ENCODE measurements at places on chromosomes 12 and 14.

- DNase-seq: no peak
Measured at GRCh38 chr14:28661171-28661772, 105.3 kb upstream of the FOXG1 start.

DNA sequence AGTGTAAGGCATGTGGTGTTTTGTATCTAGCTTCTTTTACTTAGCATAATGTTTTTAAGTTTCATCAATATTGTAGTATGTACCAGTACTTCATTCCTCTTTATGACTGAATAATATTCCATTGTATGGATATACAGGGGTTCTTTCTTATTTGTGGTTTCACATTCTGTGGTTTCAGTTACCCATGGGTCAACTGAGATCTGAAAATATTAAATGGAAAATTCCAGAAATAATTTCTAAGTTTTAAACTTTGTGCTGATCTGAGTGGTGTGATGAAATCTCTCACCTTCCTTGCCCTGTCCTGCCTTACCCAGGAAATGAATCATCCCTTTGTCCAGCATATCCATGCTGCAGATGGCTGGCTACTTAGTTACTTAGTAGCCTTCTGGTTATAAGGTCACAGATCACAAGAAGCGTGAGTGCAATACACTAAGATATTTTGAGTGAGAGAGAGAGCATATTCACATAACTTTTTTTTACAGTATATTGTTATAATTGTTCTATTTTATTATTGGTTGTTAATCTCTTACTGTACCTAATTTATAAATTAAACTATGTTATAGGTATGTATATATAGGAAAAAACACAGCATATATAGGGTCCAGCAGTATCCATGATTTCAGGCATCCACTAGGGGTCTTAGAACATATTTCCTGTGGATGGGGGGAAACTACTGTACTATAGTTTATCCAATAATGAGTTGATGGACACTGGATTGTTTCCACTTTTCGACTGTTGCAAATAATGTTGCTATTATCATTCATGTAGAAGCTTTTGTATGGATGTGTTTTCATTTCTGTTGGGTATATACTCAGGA, 59.6 kb upstream of the LRTM2 start:
- no peak for DNase-seq

DNA sequence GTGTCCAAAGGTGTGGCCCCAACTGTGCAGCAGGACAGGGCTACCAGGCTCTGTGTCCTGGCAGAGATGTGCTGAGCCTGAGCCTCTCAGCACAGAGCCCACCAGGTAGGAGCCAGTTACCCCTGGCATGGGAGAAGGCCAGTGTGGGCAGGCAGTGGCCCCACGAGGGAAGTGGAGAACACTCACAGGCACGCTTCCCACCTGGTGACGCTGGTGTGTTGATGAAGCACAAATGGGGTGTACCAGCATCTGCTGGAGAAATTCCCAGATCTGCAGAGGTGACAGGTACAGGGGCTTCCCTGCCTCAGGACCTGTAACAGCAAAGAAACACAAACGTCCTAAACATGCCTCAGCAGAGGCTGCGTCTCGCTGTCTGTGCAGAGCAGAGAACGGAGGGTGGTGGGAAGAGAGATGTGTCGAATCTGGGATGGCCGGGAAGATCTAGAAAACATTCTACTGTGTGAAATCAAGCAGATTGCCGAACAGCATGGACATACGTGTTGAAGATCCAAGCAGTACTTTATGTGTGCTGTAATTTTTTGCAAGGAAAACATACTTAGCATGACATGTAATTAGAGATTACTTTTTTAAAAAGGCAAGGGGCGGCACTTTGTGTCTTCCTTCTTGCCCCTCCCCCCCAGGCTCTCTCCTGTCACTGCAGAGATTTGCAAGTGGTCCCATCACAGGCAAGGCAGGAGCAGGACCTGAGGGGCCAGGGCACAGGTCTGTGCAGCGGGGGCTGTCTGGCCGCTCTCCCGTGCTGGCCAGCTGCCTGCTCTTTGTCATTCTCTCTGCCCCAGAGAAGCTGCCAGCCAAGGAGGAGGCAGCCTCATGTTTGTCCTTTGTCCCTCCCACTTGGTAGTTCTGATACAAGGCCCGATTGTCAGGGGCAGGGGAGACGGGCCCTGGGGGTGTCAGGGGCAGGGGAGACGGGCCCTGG, 17.3 kb downstream of the HIP1R start:
- no peak for DNase-seq

- no peak for DNase-seq
Measured at GRCh38 chr14:24908592-24909236, 141.2 kb downstream of the STXBP6 start.

GRCh38 chr14:30518867-30519560, 39.9 kb upstream of the G2E3 start:
- no peak for DNase-seq

- no peak for DNase-seq
Measured at GRCh38 chr12:130715150-130715997, 725 bp downstream of the RIMBP2 start.

- no peak for DNase-seq
Measured at GRCh38 chr14:66920196-66920595, 269.0 kb upstream of the GARIN2 start.

GRCh38 chr12:20549108-20549719, 145.9 kb upstream of the SLCO1C1 start:
- no peak for DNase-seq

- DNase-seq: no peak
Measured at GRCh38 chr12:117792471-117792870, 176.3 kb downstream of the KSR2 start.

GRCh38 chr14:87829543-87829942, 163.4 kb downstream of the GALC start:
- DNase-seq: no peak

DNA sequence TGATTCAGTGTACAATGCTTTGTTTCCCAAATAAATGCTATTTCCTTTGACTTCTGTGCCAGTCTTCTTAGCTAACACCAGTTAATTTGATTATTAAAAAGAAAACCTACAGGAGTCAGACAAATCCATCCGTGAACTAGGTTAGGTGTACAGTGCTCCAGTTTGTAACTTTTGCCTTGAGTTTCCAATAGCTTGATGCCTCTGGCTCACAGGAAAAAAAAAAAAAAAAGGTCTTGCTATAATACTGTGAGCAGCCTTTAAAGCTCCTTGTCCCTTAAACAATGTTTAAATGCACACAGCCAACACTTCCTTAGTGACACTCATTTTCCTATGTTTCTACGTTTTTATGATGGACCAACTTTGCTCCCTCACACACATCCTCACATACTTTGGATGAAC, 71.8 kb upstream of the TMX1 start:
- DNase-seq: no peak

GRCh38 chr12:76542908-76543307, 16.7 kb downstream of the OSBPL8 start:
- no peak for DNase-seq

DNA sequence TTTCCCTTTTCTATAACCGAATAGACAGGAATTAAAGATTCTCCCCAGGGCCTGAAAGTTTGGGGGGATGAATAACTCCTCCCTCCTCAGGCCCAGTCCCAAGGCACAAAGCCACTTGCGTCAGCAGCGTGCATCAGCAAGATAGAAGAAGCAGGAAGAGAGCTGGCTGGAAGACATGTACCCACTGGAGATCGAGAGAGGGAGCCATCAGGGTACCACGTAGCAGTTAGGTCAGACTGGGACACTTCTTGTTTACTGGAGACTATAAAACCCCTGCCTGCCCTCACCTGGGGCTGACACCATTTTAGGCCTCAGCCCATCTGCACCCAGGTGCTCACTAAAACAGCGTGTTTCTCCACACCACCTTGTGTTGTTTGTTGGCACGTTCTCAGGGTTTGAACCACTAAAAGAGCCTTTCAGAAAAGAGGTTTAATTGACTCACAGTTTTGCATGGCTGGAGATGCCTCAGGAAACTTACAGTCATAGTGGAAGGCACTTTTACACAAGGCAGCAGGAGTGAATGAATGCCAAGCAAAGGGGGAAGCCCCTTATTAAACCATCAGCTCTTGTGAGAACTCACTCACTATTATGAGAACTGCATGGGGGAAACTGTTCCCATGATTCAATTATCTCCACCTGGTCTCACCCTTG, 93.2 kb downstream of the TMTC3 start:
- DNase-seq: peak; percentile 9

- no peak for DNase-seq
Measured at GRCh38 chr12:1643905-1644533, 15.0 kb downstream of the WNT5B start.

DNA sequence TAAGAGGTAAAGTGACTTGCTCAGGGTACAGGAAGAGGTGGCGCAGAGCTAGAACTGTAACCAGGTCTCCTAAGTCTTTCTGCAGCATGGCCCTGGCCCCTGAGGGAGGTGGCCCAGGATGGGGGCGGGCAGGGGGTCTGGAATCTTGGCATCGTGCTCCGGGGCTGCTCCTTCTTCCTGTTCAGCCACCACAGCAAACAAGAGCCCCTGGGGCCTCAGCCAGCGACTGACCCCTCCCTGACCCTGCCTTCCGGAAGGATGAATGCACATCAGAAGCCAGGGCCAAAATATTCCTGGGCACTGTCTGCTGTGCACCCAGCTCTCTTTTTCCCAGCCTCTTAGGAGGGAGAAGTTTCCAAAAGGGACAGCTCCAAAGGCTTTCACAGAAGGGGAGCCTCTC, 242.8 kb downstream of the DPF3 start:
- no peak for DNase-seq

DNA sequence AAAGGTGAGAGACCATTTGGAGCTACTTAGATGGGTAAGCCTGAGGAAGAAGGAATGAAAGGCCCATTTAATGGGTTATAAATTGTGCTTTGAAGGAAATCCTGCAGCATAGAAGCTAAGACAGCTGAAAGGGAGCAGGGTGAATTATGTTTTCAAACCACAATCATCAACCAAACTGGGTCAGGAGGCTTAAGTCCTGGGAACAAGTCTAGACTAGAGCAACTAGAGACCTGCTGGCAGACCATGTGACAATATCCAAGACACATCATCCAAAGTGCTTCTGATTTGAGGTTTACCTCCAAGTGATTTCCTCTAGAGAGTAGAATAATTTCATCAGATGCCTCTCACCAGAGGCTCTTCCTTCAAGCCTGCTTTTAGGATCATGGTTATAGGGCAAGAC, 53.7 kb downstream of the MAP3K9 start:
- no peak for DNase-seq

- no peak for DNase-seq
Measured at GRCh38 chr12:65237153-65237552, 41.3 kb upstream of the MSRB3 start.

- DNase-seq: peak; percentile 94
Measured at GRCh38 chr14:73759714-73760597, 45.8 kb upstream of the PNMA1 start.

- DNase-seq: no peak
Measured at GRCh38 chr14:104458845-104459244, 120.7 kb upstream of the C14orf180 start.

DNA sequence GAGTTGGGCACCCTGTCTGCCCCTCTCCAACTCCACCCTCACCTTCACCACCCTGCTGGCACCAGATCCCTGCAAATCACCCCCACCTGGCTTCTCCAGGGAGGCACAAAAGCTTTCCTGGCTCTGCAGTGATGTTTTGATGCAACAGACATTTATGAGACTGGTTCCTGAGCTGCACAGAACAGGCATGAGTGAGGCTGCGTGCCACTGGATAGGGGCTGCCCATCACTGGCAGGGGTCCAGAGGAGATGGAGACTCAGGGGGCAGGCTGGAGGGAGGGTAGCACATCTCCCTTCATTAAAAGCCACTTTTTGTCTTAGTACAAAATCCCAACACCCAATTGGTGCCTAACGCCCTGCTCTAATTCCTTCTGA, 17.3 kb upstream of the ZDHHC22 start:
- DNase-seq: no peak

GRCh38 chr12:1384910-1385309, 209.5 kb downstream of the FBXL14 start:
- DNase-seq: no peak

DNA sequence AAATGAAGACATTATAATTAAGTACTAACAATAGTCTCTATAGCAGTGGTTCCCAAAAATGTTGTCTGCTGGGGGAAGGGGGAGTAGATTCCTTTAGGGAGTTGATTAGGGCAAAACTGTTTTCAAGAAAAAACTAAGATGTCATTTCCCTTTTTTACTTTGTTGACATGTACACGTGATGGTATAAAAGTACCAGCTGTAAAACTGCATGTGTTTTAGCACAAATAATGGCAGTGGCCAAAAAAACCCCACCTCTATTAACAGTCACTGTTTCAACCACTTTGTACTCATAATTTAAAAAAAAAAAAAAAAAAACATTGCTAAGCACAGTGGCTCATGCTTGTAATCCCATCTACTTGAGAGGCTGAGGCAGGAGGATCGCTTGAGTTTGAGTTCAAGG, 61.7 kb downstream of the PPP1R12A start:
- no peak for DNase-seq

GRCh38 chr14:29223947-29224346, 457.4 kb downstream of the FOXG1 start:
- DNase-seq: no peak

- DNase-seq: no peak
Measured at GRCh38 chr12:128286970-128287369, 20.0 kb downstream of the TMEM132C start.

DNA sequence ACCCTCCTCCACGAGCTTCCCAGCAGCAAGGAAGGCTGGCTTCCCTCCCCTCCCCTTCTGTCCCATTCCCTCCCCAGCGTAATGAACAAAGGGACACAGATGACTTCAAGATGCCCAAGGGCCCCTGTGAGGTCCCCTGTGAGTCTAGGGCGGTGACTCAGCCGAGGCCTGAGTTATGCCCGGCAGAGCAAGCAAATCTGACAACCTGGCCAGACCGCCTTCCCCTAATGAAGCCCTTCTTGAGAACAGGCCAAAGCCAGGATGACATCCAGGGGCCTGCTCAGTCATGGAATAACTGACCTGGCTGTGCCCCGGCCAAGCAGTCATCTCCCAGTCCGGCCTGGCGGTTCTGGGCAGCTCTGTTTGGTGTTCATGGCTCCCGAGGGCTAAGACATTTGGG, 89.2 kb downstream of the DICER1 start:
- no peak for DNase-seq

DNA sequence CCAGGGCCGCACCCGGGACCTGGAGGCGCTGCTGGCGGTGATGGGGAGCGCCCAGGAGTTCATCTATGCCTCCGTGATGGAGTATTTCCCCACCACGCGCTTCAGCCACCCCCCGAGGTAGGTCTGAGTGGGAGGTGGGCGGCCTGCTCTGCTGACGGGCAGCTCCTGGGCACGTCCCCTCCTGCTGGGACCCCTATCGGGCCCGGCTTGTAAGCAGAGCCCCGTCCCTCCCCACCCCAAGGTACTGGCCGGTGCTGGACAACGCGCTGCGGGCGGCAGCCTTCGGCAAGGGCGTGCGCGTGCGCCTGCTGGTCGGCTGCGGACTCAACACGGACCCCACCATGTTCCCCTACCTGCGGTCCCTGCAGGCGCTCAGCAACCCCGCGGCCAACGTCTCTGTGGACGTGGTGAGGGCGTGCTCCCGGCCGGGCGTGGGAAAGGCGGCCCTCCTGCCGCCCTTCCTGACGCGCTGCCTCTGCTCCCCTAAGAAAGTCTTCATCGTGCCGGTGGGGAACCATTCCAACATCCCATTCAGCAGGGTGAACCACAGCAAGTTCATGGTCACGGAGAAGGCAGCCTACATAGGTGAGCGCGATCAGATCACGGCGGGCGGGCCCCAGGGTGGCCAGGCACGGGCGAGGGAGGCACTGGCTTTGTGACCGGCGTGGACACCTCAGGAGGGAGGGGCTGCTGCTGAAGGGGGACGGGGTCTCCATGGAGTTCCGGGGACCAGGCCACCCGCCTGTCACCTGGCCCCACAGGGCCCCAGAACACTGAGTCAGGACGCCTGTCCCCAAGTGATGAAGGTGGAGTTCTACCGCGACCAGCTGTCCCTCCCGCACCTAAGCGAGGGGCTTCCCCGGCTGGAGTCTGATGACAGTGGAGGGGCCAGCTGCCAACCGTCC, 7.3 kb downstream of the PLD4 start:
- no peak for DNase-seq
